Panc1 (cell line): ENCODE measurements at places on chromosomes 2 and 18.

- H3K27me3 ChIP-seq, result no peaks in the 10 kb centered on the region
- no peak for DNase-seq
- H3K36me3 ChIP-seq, result no peaks in the 10 kb centered on the region
- peaks cover 14% of the 10 kb centered on the region for H3K4me1 ChIP-seq
- H3K4me3 ChIP-seq, result peak overlapping the region; percentile 75
These were observed 57.9 kb upstream of the MSH2 start for GRCh38 chr2:47344890-47345589.

DNA sequence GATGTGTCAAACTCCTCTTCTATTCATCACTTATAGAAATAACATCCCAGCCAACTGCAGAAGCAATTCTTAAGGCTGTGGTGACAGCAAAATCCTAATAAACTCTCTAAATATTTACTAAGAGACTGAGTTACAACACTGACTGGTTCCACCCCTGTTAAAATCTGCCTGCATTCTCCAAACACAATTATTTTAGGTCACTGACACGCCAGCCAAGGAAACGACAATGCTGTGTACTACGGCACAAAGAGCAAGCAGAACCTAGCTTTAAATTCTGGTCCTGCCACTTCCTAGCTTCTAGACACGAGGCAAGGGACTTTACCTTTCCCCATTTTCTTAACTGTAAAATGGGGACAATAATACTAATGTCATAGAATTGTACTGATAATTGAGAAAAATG lies 4.1 kb downstream of the CYRIA start:
- H3K27ac ChIP-seq, result no peak overlapping the region
- DNase-seq, result no peak
- no peaks in the 10 kb centered on the region for H3K4me1 ChIP-seq
- H3K27me3 ChIP-seq, result peaks cover 8% of the 10 kb centered on the region

DNA sequence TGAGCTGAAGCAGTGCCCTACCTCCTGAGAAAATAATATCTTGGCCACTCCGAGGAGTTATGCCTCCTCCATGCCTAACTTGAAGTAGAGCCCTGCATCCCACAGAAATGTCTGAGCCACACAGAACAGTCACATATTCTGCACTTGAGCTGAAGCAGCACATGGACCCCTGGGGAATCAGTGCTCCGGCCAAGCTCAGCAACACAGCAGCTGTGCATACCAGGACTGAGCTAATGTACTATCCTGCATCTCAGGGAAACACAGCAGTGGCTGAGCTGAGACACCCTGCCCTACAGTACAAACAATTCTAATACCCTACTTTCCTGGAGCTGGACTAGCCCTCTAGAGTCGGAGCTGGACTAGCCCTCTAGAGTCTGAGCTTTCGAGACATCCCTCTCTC lies 166.9 kb downstream of the ZNF516 start:
- H3K27me3 ChIP-seq, result peaks cover 7% of the 10 kb centered on the region
- DNase-seq, result no peak
- H3K36me3 ChIP-seq, result no peaks in the 10 kb centered on the region
- H3K4me1 ChIP-seq, result no peaks in the 10 kb centered on the region
- no peak overlapping the region for H3K4me3 ChIP-seq
- H3K27ac ChIP-seq, result no peak overlapping the region

DNA sequence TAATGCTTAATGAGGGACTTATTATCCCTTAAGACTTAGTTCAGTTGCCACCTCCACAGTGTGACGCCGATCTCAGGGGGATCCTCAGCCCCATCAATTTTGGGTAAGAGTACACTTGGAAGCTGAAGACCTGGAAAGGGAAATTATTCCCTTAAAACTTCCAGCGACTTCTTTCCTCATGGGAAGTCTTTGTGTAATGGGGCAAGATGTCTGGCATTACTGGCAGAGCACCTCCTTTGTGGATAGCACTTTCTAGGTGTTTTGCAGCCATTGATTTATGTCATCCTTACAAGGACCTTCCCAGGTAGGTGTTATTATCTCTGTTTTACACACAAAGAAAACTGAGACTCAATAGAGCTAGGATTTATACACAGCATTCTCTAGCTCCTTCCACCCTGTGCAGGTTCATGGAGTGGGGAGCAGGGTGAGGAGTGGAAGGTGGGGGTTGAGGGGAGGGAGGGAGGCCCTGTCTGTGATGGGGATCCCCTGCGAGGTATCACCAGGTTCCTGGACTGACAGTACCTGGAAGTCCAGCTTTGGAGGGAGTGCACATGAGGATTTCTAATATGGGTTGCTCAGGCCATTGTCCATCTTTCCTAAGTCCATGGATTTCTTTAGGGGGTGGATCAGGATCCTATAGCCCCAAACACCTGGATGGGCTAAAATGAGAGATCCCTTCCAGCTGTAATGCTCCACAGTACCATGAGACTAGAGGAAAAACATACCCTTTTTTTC lies 79.4 kb downstream of the MYCN start:
- peaks cover 2% of the 10 kb centered on the region; the same call in 1 of the 2 replicates for H3K27me3 ChIP-seq
- no peak for DNase-seq
- H3K4me3 ChIP-seq, result no peak overlapping the region
- no peaks in the 10 kb centered on the region for H3K36me3 ChIP-seq
- H3K4me1 ChIP-seq, result no peaks in the 10 kb centered on the region
- no peak overlapping the region for H3K27ac ChIP-seq

- H3K4me1 ChIP-seq, result no peaks in the 10 kb centered on the region
- no peak for DNase-seq
- no peak overlapping the region for H3K4me3 ChIP-seq
- H3K36me3 ChIP-seq, result no peaks in the 10 kb centered on the region
- H3K27me3 ChIP-seq, result no peaks in the 10 kb centered on the region
These were observed 285.5 kb downstream of the PHLPP1 start for GRCh38 chr18:63000839-63001238.

GRCh38 chr2:12856934-12857601 lies 140.3 kb downstream of the TRIB2 start:
- H3K27ac ChIP-seq, result no peak overlapping the region
- H3K4me3 ChIP-seq, result no peak overlapping the region
- no peak for DNase-seq
- H3K4me1 ChIP-seq, result no peaks in the 10 kb centered on the region
- no peaks in the 10 kb centered on the region for H3K27me3 ChIP-seq

DNA sequence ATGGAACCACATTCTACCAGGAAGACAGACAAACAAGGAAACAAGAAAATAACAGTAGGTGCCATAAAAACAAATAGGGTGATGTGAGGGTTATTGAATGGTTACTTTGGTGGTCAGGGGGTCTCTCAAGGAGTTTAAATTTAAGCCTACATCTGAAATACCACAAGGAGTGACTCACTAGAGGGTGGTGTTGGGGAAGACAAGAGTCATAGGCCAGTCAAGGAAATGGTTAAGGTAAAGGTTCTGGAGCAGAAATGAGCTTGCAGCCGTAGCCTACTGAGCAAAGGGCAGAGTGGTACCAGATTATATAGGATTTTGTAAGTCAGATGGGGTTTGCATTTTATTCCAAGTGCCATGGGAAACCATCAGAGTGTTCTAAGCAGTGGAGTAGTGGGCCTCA lies 135.6 kb upstream of the DAPL1 start:
- H3K4me3 ChIP-seq, result no peak overlapping the region
- no peaks in the 10 kb centered on the region for H3K27me3 ChIP-seq
- H3K36me3 ChIP-seq, result peaks cover 9% of the 10 kb centered on the region
- H3K27ac ChIP-seq, result no peak overlapping the region

DNA sequence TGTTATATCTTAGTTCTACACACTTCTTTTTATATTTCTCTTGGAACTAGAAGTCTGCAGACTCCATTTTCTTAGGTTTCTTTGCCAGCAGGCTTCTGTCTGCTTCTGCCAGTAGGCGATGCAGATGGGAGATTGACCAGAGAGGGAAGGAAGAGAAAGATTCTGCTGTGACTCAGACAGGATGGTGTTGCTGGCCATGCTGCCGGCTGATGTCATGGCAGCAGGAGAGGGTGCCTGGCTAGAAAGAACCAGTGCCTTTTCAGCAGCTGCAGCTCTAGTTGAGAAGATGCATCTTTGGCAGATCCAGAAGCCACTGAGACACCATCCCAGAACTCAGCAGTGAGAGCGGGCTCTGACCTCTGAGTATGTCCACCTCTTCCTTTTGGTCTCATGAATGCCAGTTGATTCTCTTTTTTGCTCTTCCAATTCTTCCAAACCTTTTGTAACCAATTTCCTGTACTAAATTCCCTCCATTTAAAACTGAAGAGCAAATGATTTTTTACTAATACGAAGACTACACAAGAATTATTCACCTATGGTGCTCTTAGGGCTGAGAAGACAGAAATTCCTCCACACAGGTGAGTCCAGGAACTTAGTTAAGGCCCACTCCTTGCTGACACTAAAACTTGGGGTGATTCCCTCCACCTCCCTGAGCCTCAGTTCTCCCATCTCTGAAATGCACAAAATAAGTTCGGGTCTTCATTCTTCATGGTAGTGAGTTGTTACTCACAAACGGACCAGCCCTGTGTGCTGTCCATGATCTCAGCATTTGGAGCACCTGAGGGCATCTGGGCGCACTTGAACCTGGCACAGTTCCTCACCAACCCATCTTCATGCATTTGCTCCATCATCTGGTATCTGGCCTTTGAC lies 200.7 kb downstream of the MYCN start:
- no peak overlapping the region for H3K27ac ChIP-seq
- no peak overlapping the region for H3K4me3 ChIP-seq
- no peaks in the 10 kb centered on the region for H3K36me3 ChIP-seq
- no peak for DNase-seq
- H3K4me1 ChIP-seq, result no peaks in the 10 kb centered on the region

DNA sequence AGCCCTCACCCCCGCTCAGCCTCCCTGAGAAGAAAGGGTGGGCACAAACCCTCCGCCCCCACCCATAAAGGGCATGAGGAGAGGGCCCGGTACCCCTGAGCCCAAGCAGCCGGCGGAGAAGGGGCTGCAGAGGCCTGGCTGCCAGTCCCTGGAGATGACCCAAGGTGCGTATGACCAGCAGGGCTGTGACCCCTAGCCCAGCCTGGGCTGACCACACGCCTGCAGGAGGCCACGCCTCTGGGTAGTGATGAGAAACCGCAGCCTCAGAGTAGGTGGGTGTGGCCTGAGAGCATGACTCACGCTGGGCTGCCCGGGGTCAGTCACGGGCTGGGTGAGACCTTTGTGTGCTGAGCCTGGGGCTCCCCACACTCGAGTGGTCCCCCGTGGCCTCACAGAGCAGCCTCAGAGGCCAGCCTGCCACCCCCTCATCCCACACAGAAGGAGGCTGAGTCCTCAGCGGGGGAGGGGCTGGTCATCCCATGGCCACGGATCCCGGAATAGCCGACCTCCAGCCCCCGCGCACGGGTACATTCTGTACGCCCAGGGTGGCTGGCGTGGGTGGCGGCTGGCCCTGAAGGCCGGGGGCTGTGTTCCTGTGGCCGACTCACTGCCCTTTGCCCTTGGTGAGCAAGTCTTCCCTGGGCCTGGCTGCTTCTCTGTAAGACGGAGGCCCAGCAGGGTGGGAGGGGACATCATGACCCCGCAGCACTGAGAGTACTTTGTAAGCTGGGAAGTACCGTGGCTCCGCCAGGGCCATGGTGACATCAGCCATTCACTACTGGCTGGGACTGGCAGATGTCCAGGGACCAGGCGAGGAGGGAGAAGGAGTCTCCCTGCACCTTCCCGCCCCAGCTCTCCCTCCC lies 110.8 kb upstream of the OTOS start:
- peak overlapping the region; percentile 9; the same call in 1 of the 2 replicates for H3K4me3 ChIP-seq
- no peak overlapping the region; the same call in 1 of the 2 replicates for H3K27ac ChIP-seq
- no peaks in the 10 kb centered on the region for H3K36me3 ChIP-seq
- peak; percentile 50 for DNase-seq
- H3K27me3 ChIP-seq, result no peaks in the 10 kb centered on the region
- H3K4me1 ChIP-seq, result peaks cover 16% of the 10 kb centered on the region

DNA sequence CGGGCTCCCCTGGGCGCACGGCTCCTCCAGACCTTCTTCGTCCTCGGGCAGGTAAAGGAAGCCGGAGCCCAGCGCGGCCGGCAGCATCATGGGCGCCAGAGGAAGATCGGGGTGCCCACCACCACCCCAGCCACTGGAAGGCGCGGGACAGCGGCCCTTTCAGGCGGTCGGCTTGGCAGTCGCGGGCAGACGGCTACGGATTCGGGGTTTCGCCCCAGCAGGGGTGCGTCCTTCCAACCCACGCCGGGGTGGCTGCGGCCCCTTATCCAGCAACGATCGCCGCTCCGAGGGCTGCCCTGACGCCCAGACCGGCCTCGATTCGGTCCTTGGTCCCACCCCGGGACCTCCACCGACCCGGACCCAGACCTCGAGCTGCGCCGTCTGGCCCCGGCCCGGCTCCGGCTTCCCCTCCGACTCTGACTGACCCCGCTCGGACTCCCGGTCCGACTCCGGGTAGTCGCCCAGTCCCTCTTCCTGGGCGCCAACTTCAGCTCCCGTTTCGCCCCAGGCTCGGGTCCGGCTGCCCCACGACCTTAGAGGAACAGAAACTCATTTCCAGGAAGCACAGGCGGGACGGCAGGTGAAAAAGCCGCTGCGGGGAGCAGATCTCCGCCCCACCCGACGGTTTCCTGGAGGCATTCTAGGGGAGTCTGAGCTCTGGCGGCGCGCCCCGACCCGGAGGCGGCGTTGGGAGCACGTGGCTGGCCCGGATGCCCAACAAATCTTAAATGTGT lies 30.2 kb upstream of the SSB start:
- H3K27ac ChIP-seq, result no peak overlapping the region
- DNase-seq, result no peak
- H3K4me1 ChIP-seq, result no peaks in the 10 kb centered on the region
- no peaks in the 10 kb centered on the region for H3K36me3 ChIP-seq

DNA sequence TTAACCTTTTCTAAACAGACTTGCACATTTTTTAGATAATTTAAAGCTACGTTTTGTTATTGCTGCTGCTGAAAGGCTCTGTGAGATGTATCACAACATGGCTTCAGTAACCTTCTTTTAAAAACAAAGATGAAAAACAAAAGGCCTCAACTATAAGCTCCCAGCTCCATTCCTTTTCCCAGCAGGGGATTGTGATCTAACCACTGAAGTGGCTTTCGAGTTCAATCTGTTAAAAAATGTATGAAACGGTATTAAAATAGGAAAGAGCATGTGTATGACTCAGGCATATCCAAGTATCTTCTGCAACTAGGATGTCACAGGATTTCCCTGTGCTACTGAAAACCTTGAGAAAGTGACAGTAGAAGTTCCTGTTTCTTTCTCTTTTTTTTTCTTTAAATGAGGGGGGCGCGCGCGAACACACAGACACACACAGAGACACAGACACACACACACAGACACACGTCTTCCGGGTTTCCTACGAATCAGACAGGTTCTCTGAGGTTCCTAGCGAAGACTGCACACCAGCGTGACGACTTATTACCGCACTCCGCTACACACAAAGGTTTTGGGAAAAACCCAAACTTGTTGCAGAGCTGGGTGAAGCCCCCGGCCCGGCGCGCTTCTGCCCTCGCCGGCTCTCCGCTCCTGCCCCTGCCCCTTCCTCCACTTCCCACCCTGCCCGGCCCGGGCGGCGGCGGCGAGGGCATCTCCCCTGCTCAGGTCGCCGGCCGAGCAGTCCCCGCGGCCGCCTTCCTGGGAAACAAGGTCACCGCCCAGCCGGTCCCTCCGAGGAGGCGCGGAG lies 86.8 kb downstream of the RBMS1 start:
- no peak for DNase-seq
- peaks cover 51% of the 10 kb centered on the region for H3K4me1 ChIP-seq
- H3K27me3 ChIP-seq, result no peaks in the 10 kb centered on the region
- peak overlapping the region; percentile 84 for H3K4me3 ChIP-seq
- peak overlapping the region; percentile 87 for H3K27ac ChIP-seq
